Testis (tissue), 5 donors: ENCODE measurements at places on chromosomes 6 and 20.
A peak's percentile ranks its signal among the peaks of the same experiment; 100 is the strongest.

DNA sequence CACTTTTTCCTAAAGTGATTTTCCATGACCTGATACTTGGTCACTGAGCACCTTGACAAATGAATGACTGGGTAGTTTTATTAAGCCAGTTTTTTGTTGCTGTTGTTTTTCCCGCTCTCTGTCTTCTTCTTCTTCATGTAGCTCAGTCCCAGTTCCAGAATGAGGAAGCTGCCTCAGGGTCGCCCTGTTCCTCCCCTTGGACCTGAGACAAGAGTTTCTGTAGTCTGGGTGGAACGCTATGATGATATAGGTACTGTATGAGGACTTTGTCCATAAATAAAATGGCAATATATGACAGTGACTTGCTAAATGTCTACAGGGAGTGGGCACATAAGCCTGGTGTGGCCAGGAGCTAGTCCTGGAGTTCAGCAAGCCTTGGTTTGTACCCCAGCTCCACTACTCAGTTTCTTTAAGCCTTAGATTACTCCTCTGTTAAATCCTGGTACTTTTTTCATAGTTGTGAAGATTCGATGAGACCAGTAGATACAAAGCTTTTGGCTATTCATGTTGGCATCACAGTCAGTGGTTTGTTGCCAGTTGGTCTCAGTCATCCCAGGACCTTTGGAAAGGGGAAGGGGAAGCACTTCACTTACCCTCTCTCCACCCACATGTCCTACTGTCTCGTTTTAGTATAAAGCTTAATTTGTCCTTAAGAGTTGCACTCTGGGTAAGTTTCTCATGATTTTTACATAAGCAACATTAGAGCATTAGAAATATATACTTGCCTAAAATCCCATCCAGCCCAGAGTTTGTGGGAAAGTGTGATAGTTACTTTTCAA, 11.1 kb upstream of the ADIG start:
- no peak for DNase-seq

DNA sequence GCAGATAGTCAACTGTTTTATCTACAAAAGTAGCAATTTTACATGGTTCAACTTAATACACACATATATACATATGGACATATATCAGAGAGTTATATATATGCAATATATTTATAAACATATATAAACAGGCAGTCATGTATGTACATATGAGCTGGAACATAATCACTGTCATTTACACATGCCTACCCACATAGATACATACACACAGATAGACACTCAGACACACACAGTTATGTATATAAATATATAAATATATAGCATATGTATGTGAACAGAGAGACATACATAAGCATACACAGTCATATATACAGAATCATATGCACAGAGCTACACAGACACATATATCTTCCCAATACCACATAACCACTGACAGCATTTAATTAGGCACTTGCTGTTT, 2.2 kb downstream of the WFDC5 start:
- DNase-seq: no peak

DNA sequence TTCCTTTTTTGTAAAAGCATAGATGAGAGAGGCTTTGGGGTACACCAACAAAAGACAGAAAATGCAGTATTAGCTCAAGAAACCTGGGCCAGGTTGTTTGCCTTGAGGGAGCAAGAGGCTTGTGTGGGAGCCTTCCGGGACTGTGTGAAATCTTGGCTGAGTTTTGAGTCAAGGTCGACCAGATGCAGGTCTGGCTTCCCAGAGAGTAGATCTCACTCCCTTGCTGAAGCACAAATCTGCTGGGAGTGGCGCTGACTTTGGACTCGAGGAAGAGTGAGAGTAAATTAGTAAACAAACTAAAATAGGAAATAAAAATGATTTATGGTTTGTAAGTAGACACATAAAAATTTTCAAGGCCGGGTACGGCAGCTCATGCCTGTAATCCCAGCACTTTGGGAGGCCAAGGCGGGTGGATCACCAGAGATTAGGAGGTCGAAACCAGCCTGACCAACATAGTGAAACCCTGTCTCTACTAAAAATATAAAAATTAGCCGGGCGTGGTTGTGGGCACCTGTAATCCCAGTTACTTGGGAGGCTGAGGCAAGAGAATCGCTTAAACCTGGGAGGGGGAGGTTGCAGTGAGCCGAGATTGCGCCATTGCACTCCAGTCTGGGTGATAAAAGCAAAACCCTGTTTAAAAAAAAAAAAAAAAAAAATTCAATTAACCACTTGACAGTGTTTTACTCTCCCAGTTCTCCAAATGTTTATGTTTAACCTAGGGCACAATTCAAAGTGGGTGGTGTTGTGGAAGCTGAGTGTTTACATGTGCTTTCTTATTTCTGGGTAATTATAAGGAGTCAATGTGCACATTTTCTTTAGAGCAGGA, 27.7 kb upstream of the EDN1 start:
- peak; percentile 56 for DNase-seq

DNA sequence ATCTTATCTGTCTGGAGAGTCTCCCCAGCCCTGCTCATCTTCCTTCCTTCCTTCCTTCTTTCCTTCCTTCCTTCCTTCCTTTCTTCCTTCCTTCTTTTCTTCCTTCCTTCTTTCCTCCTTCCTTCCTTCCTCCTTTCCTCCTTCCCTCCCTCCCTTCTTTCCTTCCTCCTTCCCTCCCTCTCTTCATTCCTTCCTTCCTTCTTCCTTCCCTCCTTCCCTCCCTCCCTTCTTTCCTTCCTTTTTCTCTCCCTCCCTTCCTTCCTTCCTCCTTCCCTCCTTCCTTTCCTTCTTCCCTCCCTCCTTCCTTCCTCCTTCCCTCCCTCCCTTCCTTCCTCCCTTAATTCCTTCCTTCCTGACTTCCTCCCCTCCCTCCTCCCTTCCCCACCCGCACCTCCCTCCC, 284.0 kb downstream of the KHDC1L start:
- no peak for DNase-seq

DNA sequence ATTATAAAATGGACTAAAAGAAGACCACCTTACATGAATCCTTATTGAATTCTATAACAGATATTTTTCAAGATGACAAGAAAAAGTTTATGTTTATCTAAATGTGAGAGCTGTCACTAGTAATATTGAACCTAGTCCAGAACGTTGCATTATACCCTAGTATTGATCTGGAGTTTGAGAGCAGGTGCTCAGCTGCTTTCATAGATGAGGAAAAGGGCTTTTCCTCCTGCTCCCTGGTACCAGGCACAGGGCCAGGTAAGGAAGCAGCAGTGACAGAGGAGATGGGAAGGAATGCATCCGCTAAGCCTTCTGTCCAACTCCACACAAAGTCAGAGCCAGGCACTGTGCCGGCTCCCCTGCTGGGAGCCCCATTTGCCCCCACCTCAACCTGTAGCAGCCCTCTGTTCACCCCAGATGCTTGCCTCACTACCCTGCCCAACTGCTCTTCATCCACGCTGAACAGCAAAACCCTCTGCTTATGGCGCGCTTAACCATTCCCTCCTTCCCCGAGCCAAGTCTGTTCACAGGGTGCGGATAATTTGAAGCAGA, 393.1 kb downstream of the FRK start:
- no peak for DNase-seq

DNA sequence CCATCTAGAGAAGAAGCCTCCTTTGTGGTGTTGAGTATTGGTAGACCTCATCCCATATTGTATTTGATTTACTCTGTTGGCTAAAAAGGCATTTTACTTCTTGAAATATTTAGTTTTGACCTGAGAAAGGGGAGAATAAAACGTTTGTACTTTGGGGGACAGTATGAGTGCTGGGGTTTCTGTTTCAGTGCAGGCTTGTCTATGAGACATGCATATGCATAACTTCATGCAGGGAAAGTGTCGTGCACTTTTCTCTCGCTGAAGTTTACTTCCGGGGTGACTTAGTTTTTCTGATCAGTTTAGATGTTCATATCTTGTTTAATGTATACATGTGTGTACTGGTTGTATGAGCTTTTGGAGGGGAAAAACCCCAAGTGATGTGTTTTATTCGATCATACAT, 59.5 kb downstream of the UTRN start:
- DNase-seq: no peak

DNA sequence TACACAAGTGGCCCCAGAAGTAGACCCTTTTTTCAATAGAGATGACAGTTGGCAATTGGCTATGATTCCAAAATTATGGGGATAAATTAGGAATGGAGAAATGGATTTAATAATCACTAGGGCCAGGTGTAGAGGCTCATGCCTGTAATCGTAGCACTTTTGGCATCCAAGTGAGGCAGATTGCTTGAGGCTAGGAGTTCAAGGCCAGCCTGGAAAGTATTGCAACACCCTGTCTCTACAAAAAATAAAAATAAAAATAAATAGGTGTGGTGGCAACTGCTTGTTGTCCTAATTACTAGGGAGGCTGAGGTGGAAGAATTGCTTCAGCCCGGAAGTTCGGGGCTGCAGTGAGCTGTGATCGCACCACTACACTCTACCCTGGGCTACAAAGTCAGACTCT, 60.0 kb downstream of the BMP2 start:
- no peak for DNase-seq

DNA sequence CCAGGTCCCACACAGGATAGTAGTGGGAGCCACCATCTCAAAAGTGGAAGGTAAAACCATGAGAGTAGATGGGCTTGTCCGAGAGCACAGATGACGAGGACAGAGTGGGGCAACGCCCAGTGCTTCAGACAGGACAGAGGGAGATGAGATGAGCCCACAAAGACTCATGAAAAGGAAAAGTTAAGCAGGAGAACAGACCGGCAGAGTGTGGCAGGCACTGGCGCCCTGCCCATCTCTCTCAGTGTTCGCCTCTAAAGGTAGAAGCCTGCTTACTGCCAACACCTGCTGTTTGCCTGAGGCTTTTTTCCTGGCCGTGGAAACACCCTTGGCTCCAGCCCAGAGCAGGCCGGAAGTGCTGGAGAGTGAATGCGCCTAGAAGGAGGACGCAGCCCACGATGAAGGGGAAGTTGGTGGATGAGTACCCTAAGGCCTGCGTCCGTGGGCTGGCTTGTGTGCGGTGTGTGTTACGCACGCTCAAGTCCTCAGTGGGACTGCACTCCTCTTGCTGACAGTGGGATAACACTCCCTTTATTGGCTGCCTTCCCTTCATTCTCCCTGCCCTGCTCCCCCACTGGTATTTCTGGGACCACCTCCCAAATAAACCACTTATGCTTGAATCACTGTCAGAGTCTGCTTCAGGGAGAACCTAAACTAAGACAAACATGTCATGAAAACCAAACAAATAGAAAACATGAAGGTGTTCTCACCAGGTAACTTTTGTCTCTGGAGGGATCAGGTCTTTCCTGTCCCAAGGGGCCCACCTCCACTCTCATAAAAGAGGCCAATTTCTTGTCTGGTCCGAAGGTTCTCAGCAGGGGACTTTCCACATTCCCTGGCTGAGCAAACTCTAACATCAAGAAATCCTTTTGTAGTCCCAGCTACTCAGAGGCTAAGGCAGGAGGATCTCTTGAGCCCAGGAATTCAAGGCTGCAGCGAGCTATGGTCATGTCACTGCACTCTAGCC, 9.1 kb upstream of the FOXP4 start:
- no peak for DNase-seq

DNA sequence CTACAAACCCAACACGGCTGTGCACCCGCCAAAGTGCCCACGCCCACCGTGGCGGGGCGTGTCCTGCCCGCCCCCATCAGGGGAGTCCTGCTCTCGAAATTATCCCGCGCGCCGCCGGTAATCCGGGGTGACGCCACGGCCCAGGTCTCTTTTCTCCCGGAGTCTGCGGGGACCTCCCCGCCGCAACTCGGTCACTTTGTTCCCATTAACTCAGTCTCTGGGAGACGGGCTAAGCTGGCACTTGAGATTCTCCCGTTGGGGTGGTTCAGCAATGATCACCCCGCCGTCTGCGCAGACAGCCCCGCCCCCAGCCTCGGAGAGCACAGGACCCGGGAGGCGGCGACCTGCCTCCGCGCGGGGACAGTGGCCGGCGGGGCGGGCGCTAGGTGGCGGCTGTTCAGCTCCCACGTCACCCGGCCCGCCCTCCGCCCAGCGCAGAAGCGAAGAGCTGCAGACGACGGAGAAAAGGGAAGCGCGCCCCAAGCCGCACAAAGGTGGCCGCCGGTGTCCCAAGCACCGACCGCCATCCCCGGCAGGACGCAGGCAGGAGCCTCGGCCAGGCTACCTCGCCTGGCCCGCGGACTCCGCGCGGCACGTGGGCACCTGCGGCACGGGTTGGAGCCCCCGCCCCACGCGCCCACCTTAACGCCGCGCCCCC, 31.5 kb downstream of the SF3B5 start:
- peak; percentile 88 for DNase-seq

GRCh38 chr6:17392978-17393891, at the start of gene CAP2:
TSS of gene CAP2 (plus strand) at chr6:17393595. CDS start at chr6:17421556, 27,961 bp downstream.
- DNase-seq: peak; percentile 47

GRCh38 chr20:63452821-63453523, 19.5 kb downstream of the KCNQ2 start:
- DNase-seq: no peak

DNA sequence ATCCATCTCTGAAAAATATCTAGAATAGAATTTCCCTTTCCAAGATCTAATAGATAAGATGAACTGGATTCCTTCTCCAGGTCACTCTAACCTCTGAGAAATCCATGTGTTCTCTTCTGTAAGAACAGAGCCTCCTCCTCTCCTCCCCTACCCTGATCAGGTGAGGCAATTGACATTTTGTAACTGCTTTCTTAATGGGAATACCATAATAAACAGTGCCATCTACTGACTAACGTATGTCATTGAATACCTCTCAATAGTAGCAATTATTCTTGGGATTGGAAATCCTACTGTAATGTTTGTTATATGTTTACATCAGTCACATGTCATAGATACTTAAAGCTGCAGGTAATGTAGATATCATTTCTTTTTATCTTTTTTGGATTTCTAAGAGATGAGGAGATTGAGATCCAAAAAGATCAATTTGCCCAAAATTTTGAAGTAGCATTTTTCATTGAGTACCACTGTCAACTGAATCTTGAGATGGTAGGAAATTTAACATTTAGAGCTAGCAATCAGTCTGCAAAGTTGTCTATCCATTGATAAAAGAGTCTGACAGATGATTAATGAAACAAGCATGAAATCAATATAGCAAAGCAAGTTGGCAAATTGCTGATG, 365.8 kb upstream of the HSF2 start:
- no peak for DNase-seq

GRCh38 chr6:147756891-147757290, 248.4 kb downstream of the SAMD5 start:
- no peak for DNase-seq

DNA sequence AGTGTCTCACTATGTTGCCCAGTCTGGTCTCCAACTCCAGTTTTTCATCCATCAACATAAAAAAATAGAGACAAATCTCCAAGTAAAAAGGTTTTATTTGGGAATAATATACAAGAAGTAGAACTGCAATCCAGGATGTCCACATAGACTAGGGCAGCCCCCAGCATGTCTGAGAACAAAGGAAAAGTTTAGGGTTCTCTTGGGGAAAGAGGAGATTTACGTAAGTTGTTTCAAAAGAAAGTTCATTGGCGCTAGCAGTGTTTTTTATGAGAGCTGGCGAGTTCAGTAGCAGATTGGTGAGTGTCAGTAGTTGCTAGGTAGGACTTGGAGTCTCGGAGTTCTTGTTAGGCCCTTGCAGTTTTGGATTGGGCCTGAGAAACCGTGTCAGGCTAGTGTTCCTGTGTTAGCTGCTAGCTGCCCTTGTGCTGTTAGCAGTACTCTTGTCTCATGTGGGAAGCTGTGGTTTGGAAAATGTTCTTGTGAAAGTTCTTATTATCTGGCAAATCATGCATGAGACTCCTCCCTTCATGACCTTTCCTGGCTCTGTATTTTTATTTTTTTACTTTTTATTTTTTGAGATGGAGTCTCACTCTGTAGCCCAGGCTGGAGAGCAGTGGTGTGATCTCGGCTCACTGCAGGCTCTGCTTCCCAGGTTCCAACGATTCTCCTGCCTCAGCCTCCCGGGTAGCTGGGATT, 24.7 kb downstream of the TTLL9 start:
- DNase-seq: peak; percentile 66
